ENCODE measurements at places on chromosomes 12 and 14.

DNA sequence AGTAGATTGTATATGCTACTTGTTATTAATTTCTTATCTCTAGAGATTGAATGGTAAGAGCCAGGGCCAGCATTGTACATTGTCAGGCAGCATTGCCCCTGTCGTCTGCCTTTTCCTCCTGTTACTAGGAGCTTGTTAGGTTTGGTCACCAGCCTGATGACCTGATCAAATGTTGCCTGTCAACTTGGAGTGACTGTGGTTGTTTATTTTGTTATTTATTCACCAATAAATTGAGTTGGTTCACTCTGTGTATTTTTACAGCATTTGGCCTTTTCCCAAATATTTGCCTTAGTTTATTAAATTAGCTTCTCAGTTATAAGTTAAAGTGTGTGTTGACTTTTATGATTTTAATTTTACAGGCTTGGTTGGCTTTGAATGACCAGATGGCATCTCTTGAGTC is 88.4 kb downstream of the PRKCH start:
- no peak for DNase-seq

GRCh38 chr12:125159702-125160101 is 94.5 kb downstream of the AACS start:
- no peak for DNase-seq

- DNase-seq, result no peak
Observed at GRCh38 chr12:22463306-22463705, 81.0 kb downstream of the C2CD5 start.

DNA sequence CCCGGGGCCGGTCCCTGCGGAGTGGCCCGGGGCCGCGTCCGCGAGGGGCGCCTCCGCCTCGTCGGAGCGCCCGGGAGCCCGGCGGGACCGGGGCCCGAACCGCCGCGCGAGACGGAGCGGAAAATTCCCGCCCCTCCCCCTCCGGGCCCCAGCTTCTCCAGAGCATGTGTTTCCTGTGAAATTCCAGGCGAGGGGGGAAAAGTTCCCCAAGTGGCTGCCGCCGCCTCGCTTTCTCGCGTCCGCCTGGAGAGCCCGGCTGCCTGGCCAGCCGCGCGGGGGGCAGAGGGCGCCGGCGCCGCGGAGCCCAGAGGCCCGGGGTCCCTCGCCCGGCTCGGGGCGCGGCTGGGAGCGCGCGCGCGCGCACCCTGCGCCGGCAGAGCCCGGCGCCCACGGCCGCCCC is 904 bp downstream of the CACNA1C start:
- no peak for DNase-seq

DNA sequence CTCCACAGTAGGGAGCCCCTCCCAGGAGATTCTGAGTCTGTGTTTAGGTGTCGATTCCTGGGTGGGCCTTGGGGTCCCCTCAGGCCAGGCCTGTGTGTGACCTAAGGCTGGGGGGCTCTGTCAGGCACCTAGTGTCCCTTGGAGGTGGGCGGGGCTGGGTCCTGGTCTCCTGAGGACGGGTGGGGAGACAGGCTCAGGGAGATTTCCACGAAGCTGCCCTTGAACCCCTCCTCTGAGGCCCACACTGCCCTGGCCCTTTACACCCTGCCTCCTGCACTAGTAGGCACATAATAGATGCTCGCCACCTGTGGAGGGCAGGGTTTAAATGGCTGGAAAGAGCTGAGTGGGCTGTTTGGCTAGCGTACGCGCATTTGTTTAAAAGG is 32.9 kb downstream of the MEG3 start:
- DNase-seq, result no peak

- DNase-seq, result no peak
Observed at GRCh38 chr12:31393004-31393550, 67.1 kb upstream of the SINHCAF start.

GRCh38 chr14:35543006-35543405 is 9.0 kb downstream of the INSM2 start:
- no peak for DNase-seq

DNA sequence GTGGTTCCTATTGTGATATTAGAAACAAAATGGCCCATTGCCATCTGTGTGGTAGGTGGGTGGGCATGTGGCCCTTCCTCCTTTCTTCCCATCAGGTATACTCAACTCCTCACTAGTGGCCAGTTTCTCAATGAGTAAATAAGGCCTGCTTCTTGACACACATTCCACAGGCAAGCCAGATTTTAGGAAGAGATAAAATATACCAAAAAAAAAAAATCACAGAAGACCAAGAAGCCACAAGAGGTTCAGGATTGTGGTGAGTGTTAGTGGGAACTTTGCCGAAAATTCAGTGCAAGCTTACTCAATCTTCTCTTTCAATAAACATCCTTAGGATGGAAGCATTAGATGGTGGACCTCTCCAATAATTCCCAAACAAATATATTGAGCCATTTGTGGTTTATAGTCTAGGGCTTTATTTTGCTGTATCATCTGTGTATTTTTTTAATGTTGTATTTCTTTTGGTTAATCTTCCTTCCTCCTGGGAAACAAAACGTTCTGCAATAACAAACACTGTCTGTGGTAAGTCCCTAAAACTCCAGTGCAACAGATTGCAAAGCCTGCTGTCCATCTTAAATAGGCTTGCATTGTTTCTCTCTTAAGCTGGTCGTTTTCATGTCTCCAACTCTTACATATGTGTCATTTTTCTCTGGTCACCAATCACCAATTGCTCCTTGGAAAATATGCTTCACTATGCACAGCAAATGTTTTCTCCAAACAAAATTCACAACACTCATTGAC is 289.9 kb upstream of the KITLG start:
- no peak for DNase-seq

DNA sequence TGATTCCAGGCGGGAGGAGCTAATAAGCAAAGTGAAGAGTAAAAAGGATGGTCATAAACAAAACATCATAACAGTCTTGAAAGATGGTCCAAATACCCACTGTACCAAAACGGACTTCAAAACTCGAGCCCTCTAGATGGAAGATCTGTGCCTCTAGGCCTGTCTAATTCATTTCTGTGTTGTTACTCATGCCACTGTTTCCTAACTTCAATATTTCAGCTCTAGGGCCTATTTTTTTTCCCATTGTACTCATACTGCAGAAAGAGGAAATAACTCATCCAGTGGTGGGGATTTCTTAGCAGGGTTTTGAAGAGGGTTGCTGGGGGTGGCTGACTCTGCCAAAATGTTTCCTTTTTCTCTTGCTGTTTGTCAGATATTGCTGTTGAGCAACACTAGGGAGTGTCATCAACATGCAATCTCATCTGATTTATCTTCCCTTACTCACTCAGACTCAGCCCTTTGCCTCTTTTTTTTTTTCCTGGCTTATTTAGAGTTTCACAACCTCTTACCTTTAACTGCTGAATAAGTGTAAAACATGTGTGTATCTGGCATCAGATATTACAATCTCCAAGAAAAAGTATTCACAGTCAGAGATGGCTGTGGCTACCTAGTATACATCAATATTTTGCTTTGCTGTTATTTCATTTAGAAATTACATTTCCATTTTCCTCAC is 189.6 kb downstream of the DUSP6 start:
- no peak for DNase-seq

- DNase-seq, result no peak
Observed at GRCh38 chr12:14833952-14834351, 9.4 kb downstream of the ART4 start.

GRCh38 chr12:28585146-28585545 is 394.9 kb downstream of the CCDC91 start:
- no peak for DNase-seq

DNA sequence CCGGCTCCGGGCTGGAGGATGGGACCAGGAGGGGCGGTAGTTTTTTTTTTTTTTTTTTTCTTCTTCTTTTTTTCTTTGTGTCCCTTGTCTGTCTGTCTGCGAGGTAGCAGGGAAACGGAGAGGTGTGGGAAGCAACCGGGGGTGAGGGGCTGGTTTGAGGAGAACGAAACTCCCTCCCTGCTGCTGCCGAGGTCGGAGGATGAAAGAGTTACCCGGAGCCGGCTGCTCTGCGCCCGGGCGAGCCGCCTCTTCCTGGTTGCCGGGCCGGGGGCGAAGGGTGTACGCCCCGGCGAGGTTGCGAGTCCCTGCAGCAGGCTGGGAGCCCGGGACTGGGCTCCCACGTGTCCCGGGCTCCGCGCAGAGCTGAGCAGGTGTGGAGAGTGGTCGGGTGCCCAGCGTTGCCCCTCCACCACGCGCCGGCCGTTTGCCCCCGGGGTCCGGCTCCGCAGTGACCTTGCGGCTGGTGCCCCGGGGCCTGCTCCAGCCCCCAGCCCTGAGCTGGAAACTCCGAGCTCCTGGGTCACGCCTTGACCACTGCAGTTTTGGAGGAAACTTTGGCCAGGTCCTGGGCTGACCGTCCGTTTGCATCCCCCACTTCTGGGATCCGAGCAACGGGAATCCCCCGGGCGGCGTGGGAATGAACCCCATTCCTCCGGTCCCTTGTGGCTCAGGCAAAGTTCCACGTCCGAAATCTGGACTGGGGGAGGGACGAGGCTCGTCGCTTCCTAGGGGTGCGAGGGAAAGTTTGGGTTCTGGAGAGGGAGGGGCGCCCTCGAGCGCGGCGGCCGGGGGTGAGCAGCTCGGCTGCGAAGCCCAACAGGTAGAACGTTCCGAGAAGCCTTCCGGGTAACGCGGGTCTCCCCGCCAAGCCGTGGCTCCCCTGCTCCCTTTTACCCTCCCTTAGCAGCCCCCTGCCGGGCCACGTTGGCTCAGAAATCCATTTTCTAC is 1.3 kb downstream of the CHST11 start:
- DNase-seq, result no peak

DNA sequence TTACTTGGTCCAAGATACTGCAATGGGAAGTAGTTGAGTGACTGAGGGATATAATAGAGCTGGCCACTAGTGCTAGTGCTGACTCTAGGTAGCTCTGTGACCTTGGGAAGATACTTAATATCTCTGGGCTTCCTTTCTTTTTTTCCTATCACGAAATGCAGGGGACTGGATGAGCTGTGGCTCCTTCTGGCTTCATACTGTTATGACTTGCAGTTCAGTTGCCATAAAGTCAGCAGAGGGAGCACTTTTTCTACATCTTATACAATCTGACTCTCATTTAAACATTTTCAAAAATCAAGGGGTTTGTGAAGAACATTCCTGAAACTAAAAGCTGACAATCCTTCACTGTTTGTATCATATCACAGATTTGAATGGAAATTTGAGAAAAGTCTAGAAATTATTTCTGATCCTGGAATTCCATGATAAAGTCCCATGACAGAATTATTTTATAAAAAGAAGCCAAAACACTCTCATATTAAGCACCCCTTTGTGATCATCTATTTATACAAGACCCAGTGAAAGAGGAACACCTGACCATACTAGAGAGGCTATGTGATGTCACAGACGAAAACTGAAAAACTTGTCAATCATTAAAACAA is 5.3 kb downstream of the BHLHE41 start:
- no peak for DNase-seq

DNA sequence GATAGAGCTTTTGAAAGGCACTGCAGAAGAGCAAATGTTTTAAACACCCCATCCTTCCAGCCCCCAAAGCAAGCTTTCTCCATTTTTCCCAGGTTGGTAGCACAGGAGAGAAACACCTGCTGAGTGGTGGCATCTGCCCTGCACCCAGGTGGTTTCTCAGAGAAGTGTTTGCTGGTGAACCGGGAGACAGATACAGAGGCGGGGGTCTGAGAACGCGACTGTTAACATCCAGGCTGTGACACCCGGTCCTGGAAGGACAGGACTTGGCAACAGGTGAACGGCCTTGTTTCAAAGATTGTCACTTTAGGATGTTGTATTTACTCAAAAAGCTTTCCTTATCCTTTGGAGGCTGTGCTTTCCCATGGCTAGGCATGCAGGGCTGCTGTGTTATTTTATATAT is 18.5 kb downstream of the MMAB start:
- DNase-seq, result no peak

DNA sequence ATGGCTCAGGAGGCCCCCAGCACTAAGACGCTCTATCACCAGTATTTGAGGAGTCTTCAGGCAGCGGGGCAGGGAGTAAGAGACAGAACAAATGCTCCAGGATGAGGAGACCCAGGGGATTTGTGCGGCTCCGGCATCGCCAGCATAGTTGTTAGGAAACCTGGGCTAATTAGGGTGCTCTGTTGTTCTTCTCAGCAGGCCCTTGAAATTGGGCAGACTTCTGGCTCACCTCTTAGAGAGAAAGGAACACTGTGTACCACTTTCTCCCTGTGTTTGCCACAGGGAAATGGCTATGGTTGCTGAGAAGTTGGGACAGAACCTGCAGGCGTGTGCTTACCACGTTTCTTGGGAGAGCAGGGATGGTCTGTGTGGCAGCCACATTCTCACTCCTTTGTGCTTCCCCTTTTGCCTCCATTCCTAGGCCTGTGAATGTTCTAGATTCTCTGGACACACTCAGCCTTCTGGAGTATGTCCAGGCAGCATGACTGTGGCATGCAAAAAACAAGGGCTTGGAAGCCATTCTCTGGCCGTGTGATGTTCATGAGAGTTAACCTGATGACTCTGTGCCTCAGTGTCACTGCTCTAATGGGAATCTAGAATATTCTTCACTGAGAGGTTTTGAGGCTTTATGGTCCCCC is 109.0 kb downstream of the CHST11 start:
- no peak for DNase-seq

DNA sequence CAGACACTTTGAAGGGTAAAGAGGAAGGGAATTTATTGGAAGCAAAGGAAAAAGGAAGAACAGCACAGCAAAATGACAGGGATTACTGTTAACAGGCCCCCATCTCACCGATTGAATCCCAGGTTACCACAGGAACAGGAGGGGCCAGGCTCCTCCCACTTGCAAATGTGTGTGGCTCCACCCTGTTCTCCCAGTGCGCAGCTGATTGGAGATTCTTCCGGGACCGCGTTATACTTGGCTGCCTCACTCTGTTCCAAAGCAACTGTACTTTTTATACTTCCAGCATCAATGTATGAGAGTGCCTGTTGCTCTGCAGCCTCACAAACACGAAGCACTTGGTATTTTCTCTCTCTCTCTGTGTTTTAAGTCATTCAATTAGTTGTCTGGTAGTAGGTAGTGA is 273.6 kb upstream of the MDGA2 start:
- no peak for DNase-seq

GRCh38 chr12:61037792-61038191 is 1222.4 kb upstream of the USP15 start:
- no peak for DNase-seq

DNA sequence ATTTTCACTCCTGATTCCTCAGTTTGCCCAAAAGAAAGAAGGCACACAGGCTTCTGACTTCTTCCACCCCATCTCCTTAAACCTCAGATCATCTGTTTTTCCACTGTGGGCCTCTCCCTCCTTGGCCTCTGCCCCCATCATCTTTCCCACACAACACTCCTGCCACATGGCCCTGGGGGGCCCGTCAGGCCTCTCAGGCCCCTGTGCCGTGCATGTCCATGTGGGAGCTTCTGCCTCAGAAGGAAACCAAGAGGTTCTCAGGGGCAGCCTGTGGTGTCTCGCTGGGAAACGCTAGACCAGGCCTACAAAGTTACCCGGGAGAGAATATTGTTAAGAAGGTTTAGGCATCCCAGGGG is 8.0 kb downstream of the KLHL33 start:
- DNase-seq, result no peak
